CD4-positive, alpha-beta memory T cell (primary cell): ENCODE measurements at places on chromosomes 6 and 20.

DNA sequence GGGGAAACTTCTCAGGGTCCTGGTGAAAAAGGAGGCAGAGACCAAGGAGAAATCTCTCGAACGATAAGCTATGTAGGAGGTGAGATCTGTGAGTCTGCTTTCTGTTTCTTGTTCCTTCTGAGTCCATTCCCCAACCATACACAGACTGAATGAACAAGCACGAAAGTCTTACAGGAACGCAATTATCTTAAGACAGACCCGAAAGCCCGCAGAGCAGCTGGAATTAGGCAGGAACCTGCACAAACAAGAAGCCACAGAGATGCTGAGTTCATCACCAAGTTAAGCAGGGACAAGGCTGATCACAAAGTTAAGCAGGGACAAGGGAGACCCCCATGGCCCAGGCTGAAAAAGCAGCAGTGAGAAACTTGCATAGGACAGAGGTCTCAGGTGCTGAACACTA lies 21.4 kb upstream of the NELFCD start:
- DNase-seq, result no peak

- no peak for DNase-seq
Observed at GRCh38 chr6:41814629-41815028, 27.1 kb downstream of the TOMM6 start.

DNA sequence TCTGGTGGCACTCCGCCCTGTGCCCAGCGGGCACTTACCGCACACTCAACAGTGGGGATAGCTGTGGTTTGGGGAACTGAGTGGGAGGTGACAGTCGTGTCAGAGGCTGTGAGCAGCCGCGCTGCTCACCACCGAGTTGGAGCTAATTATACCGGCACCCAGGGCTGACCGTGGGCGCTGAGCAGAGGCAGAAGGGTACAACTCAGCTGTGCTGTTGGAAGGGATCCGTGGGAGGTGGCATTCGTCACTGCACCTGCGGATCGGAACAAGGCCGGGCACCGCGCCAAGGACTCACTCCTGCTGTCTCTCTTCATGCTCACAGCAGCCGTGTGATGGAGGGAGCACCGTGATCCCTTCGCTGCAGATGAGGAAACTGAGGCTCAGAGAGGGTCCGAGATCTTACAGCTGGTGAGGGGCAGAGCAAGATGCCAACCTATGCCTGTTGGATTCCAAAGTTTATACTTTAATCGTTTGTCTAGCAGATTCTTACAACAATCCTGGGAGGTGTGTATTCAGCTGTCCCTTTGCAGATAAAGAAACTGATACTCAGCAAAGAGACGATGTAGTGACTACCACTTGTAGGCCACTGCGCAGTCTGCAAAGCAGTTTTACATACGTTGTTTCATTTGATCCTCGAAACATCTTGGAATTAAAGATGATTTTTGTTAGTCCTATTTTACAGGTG lies 713 bp upstream of the ELMO2 start:
- DNase-seq, result peak; percentile 81

DNA sequence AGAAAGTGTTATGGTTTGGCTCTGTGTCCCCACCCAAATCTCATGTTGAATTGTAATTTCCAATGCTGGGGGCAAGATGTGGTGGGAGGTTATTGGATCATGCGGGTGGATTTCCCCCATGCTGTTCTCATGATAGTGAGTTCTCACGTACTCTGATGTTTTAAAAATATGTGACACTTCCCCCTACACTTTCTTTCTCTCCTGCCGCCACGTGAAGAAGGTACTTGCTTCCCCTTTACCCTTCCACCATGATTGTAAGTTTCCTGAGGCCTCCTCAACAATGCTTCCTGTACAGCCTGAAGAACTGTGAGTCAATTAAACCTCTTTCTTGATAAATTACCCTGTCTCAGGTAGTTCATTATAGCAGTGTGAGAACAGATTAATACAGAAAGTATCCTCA lies 150.8 kb downstream of the TMEM200A start:
- no peak for DNase-seq

DNA sequence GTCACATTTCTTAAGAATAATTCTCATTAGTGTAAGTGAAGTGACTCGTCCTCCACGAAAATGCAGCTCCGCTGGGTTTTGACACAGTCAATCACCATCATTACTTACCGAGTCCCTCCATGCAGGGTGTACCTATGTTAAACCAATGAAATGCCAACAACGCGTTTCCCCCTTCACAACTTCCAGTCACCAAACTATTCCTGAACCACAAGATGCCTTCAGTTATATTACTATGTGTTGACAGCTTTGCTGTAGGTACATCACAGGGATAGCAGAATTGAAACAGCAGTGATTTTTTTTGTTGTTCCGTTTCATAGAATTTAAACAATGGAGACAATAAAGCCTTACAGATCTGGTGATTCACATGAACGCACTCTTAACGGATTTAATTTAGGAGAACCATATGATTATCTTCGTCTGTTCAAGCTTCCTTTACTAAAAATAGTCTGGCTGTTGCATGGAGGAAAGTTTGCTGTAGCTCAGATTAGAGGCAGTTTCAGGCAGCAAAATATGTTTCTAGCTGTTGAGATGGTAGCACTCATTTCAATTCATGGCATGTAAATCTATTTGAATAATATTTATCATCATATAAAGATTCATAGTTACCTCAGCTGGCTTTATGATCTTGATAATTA lies 652.8 kb downstream of the PRKN start:
- no peak for DNase-seq

DNA sequence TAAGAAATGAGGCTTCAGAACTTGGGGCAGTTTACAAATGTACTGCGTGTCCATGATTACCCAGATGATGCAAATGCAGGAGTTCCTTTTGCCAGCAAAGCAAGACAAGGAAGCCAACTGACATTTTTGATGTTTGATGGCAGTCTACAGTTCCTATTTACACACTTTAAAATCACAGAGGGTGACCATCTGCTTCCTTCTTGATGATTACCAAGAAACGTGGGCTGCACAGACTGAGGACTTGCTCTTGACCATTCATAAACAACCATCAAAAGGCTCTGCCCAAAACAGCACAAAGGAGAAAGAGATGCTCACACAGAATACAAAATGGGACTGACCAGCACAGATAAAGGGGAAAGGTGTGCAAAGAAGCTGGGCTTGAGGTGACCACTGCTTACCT lies 79.8 kb upstream of the TRAF3IP2 start:
- no peak for DNase-seq

DNA sequence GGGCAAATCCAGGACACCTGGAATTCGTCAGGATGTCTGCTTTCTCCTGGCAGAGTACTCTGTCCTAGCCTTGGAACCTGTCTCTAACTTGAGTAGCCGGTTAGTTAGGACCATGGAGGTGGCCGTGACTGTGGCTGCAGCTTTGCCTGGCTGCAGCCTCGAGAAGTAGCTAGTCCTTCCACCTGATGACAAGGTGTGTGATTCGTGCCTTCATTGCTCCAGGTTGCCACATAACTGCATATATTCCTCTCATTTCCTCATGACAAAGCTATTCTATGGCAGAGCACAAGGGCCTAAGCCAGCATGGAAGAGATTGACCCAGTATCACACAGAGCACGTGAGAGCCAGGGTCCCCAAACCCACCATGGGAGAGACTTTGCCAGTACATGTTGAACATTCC lies 39.8 kb upstream of the KIF25 start:
- DNase-seq, result no peak

DNA sequence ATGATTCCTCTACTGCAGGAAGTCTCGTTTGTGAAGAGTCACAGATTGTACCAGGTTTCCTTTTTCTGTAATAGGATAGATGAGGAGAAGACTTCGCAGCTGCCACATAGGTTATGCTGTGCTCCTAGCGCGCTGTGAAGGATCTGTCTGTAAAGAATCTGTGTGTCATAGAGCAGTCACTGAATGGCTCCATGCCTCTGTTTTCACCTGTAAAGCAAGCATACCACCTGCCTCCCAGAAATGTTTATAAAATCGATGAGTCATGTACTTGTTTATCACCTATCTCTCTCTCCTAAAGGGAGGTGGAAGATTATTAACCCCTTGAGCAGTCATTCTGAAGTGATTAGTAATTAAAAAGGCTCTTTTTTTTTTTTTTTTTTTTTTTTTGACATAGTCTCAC lies 86.6 kb downstream of the TFAP2B start:
- DNase-seq, result no peak

GRCh38 chr6:106572875-106573585 lies 56.3 kb downstream of the RTN4IP1 start:
- no peak for DNase-seq

DNA sequence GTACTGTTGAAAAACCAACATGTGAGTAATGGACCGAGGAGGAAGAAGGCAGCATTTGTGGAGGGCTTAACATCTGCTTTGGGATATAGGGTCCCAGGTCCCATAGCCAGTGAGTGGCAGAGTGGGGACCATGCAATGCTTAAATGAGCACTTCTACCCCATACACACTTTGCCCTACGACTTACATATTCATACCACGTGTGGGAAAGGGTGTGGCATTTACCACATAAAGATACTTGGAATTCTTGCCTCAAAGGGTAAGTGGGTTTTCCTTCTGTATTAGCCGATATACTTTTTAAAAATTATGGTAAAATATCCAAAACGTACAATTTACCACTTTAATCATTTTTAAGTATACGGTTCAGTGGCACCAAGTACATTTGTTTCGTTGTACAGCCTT lies 199.3 kb downstream of the BACH2 start:
- DNase-seq, result no peak

GRCh38 chr20:19077370-19078220 lies 134.8 kb upstream of the SLC24A3 start:
- no peak for DNase-seq

DNA sequence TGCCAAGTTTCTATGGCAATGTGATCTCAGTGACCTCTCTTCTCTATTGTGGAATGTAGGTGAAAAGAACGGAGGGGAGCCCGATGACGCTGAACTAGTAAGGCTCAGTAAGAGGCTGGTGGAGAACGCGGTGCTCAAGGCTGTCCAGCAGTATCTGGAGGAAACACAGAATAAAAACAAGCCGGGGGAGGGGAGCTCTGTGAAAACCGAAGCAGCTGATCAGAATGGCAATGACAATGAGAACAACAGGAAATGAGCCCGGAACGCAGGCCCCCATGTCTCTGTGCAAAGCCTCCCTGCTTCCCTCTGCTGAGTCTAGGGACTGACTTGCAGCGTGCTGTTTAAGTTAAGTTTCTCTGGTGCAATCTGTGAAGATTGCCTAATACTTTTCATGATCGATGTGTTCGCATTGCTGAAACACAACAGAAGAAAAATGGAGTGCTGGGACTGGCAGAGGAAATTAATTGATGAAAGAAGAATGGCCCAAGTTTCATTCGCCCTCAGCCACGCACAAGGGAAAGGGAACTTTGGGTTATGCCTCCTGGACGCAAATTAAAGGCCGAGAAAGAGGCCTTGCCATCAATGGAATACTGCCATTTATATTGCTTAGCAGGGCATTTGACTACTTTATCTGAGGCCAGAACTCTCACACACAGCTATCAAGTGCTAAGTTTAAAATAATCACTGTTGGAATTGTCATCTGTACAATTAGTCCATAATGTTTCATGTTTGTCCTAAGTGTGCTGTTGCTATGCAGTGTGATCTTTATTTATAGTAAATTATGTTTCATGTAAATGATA lies 146.4 kb downstream of the AKAP7 start:
- DNase-seq, result peak; percentile 74

- DNase-seq, result no peak
Observed at GRCh38 chr6:89087881-89088280, 7.3 kb downstream of the PNRC1 start.

DNA sequence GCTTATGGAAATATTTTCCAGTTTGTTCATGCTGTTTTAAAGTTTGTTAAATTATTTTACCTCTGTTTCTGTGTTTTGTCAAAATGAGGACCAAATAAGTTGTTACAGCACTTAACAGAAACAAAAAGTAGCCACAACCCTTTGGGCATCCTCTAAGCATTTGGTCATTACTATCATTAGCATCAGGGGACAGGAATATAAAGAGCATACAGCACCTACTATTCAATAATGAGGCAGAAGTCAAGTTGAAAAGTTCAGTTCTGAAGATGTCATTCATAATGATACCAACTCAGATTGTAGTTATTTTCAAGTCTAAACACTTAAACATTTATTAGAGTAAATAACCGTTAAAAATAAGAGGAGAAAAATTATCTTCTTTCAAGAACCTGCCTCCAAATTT lies 862.3 kb upstream of the FLRT3 start:
- DNase-seq, result no peak

GRCh38 chr6:142275236-142276006 lies 26.4 kb upstream of the ADGRG6 start:
- no peak for DNase-seq

- no peak for DNase-seq
Observed at GRCh38 chr6:108684771-108685329, 124.1 kb downstream of the FOXO3 start.

GRCh38 chr6:85975957-85976356 lies 333.3 kb upstream of the SYNCRIP start:
- DNase-seq, result no peak

DNA sequence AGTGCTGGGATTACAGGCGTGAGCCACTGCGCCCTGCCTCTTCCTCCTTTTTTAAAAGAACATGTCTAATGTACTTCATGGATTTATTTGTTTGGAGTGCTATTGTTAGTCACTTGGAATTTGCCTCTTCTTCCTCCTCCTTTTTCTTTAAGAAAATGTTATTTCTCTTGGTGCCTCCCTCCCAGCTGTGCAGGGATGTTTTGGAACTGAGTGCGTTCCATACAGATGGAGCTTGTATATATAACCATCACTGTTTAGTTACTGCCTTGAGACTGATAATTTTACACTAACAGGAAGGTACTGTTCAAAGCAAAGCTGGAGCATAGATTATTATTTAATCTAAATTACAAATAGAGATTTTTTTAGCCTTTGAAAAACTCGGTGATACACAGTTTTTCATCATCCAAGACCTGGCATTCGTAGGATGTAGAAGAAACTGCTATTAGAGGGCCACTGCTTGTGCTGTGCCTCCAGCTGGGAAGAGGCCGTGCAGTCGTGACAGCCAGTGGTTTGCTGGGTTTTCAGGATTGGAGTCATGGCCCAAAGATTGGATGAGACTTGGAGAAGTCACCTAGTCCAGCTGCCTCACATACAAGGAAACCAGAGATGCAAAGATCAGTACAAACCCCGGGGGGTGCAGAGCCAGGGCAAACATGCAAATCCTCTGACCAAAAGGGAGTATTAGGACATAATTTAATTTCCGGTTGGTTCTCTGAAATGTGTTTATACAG lies 123.1 kb downstream of the PLEKHG1 start:
- no peak for DNase-seq

GRCh38 chr6:113495521-113495920 lies 361.6 kb upstream of the MARCKS start:
- DNase-seq, result no peak

DNA sequence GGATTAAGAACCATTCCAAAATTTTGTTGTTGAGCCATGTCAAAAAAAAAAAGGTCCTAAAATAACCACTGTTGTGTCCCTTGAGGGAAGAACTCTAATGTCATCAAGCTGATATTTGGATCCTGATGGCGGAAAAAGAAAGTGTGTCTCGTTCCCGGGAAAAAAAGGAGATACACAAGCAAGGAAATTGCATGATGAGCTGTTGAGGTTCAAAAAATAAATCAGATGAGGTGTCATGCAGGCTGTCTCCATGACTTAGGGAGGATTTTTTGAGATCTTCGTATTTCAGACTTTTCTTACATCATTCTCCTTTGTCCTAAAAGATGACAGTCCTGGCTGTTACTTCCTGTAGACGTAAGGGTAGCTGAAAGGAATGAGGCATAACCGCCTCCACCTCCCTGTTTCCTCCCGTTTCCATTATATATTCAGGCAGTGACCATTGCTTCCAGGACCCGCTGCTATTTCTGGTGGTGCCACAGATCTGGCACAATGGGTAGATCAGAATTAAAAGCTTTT lies 117.3 kb upstream of the TNFAIP3 start:
- DNase-seq, result no peak

GRCh38 chr6:90818163-90818562 lies 231.3 kb upstream of the MAP3K7 start:
- DNase-seq, result no peak

GRCh38 chr20:9884061-9884460 lies 45.2 kb upstream of the PAK5 start:
- no peak for DNase-seq
